Caki2 (cell line): ENCODE measurements at places on chromosomes 7 and 10. TPM values are rescaled to one million over a fixed set of nuclear protein-coding genes. Genes with fewer than 3 reads are reported as not detected.

The GPNMB gene
- 32.7 and 33.1 TPM in 2 replicates for total RNA-seq

The CFAP46 gene
- not detected in 2 replicates for total RNA-seq

The CYP3A4 gene
- total RNA-seq, result not detected in 2 replicates

The ORC5 gene
- 84.1 and 90.7 TPM in 2 replicates for total RNA-seq

The COL17A1 gene
- 0.03 TPM in 1 of 2 replicates, not detected in the other for total RNA-seq

The OPN4 gene
- 0.17 TPM in 1 of 2 replicates, not detected in the other for total RNA-seq

The PKD2L1 gene
- total RNA-seq, result not detected in 2 replicates
